Heart right ventricle (tissue), 16 donors: ENCODE measurements at places on chromosomes 16 and 17. TPM values are rescaled to one million over a fixed set of nuclear protein-coding genes. Genes with fewer than 3 reads are reported as not detected.

DNA sequence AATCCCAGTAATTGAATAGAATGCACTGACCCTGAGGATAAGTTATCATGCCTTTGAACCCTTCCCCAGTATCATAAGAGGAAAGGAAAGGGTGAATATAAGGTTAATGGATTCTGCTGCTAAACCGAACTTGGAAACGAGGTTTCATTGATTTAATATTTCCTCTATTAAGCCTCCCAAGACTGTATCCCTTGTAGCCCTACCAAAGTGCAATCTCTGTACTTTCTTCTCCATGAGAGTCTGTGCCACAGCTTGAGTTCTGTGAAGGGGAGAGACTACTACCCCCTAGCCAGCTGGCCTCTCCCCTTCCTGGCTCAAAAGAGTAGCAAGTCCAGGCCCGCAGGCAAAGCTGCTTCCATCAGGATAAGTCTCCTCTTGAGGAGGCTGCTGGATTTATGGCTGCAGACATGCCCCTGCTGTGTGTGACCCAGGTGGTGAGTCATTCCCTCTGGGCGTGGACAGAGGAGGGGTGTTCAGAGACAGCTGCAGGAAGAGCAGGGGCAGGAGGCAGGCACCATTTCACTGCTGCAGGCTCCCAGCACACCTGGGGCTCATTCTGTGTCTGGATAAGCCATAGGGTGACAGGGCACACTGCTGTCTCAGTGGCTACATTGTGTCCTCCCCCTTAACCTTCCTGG, 58.4 kb downstream of the TOM1L2 start:
- peak overlapping the region; percentile 40 for H3K27ac ChIP-seq
- no peak overlapping the region for H3K4me3 ChIP-seq
- H3K27me3 ChIP-seq, result no peaks in the 10 kb centered on the region
- H3K36me3 ChIP-seq, result no peaks in the 10 kb centered on the region

- H3K36me3 ChIP-seq, result no peaks in the 10 kb centered on the region
- H3K4me3 ChIP-seq, result no peak within 1 kb of the TSS
- no peak for DNase-seq
- no peak within 1 kb of the TSS for H3K27ac ChIP-seq
- H3K4me1 ChIP-seq, result peaks cover 11% of the 10 kb centered on the region
Observed at GRCh38 chr17:5035315-5035714, at the start of gene SLC52A1. Gene SLC52A1 (minus strand): TSS chr17:5035426. CDS start chr17:5034606, 820 bp downstream.

GRCh38 chr16:71746442-71747046, 22.0 kb upstream of the PHLPP2 start:
- no peaks in the 10 kb centered on the region for H3K27me3 ChIP-seq
- H3K4me3 ChIP-seq, result no peak overlapping the region
- H3K27ac ChIP-seq, result no peak overlapping the region
- DNase-seq, result no peak
- H3K4me1 ChIP-seq, result no peaks in the 10 kb centered on the region
- H3K36me3 ChIP-seq, result peaks cover 50% of the 10 kb centered on the region

GRCh38 chr17:83117583-83117982, 38.2 kb downstream of the METRNL start:
- H3K27ac ChIP-seq, result no peak overlapping the region
- no peak overlapping the region for H3K4me3 ChIP-seq
- no peak for DNase-seq
- H3K27me3 ChIP-seq, result no peaks in the 10 kb centered on the region
- H3K36me3 ChIP-seq, result no peaks in the 10 kb centered on the region

DNA sequence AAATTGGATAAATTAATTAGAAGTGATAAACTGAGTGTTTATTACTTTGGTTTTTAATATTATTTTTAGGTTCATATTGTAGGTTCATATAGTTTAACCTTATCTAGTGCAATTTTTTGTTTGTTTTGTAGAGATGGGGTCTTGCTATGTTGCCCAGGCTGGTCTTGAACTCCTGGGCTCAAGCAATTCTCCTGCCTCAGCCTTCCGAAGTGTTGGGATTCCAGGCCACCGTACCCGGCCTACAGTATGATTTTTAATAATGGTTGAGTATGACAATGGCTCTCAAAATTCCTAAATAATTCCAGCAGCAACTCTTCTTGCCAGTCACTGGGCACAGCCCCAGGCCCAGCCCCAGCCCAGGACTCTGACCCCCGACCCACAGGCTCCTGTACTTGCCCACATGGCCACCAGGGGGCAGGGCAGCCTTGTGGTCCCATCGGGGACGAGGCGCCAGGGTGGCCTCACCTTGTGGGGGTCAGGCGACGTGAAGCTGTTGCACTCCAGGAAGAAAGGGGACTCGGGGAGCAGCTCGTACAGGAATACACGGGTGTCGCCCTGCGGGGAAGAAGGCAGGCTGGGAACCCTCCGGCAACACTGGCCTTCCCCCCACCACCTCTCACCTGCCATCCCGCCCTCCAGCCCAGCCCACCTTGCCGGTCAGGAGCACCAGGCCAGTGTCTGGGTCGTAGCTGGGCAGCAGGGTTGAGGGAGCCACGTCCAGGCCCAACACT, 7.9 kb upstream of the PAM16 start:
- H3K27me3 ChIP-seq, result no peaks in the 10 kb centered on the region
- H3K4me1 ChIP-seq, result no peaks in the 10 kb centered on the region
- peak; percentile 78 for DNase-seq

DNA sequence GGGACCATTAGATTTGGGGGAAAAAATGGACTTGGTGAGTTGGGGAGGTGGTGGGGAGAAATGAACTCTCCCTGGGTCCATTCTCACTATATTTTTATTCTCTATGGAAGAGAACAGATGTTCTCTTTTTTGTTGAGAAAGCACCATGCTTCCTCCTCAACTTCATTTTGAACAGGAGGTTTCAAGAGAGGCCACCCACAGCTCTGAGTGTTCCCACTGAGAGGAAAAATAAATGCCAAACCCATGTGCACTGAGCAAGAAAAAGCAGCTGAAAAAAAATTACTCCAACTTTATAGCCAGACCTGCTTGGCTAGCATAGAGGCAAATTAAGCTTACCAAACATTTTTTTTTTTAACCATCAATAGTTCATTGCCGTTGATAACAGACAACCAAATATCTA, 883.6 kb downstream of the KCNJ2 start:
- H3K4me1 ChIP-seq, result no peaks in the 10 kb centered on the region
- DNase-seq, result no peak
- H3K4me3 ChIP-seq, result no peak overlapping the region
- H3K36me3 ChIP-seq, result no peaks in the 10 kb centered on the region
- H3K27ac ChIP-seq, result no peak overlapping the region
- H3K27me3 ChIP-seq, result no peaks in the 10 kb centered on the region

DNA sequence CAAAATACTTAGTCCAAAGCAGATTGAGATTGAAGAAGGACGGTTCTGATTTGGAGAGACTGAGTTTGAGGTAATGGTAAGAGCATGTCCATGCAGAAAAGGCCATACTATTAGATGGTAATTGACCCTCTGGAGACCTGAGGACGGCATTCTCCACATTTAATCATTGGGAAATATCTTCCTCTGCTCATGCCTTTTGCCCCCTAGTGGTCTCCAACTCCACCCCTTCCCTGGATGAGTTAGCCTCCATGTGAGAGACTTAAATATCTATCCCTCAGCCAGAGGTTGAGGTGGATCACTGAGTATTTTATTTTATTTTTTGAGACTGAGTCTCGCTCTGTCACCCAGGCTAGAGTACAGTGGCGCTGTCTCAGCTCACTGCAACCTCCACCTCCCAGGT, 10.4 kb upstream of the OR3A1 start:
- H3K4me1 ChIP-seq, result no peaks in the 10 kb centered on the region
- H3K36me3 ChIP-seq, result no peaks in the 10 kb centered on the region
- H3K27me3 ChIP-seq, result no peaks in the 10 kb centered on the region
- DNase-seq, result no peak
- H3K27ac ChIP-seq, result no peak overlapping the region

Gene CNTROB
- 9.6 TPM for total RNA-seq

DNA sequence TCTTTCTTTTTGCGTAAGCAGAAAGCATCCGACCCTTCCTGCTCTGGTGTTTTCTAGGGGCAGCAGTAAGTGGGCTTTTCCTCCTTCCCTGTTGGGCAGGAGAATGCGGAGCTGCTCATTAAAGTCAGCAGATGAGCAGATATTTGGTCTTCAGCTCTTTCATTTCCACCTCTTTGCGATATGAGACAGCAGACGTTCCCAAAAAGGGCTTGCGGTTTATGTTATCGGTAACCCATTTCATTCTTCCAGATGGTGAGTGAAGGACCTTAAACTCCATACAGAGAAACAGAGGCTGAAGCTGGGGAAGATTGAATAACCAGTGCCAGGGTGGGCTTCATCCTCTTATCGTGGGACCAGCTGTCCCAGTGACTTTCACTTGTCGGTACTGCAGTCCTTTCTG, 40.7 kb downstream of the KSR1 start:
- H3K27ac ChIP-seq, result no peak overlapping the region
- no peaks in the 10 kb centered on the region for H3K27me3 ChIP-seq
- no peak for DNase-seq
- H3K36me3 ChIP-seq, result no peaks in the 10 kb centered on the region
- no peak overlapping the region for H3K4me3 ChIP-seq
- H3K4me1 ChIP-seq, result no peaks in the 10 kb centered on the region

Gene FZD2
- total RNA-seq, result 0.92 TPM

Gene TCAP
- total RNA-seq, result 4,679 TPM

- peaks cover 5% of the 10 kb centered on the region for H3K4me1 ChIP-seq
- no peaks in the 10 kb centered on the region for H3K27me3 ChIP-seq
- no peak overlapping the region for H3K27ac ChIP-seq
- H3K4me3 ChIP-seq, result no peak overlapping the region
- no peak for DNase-seq
Observed at GRCh38 chr17:33978889-33979288, 276.2 kb upstream of the CCL2 start.

DNA sequence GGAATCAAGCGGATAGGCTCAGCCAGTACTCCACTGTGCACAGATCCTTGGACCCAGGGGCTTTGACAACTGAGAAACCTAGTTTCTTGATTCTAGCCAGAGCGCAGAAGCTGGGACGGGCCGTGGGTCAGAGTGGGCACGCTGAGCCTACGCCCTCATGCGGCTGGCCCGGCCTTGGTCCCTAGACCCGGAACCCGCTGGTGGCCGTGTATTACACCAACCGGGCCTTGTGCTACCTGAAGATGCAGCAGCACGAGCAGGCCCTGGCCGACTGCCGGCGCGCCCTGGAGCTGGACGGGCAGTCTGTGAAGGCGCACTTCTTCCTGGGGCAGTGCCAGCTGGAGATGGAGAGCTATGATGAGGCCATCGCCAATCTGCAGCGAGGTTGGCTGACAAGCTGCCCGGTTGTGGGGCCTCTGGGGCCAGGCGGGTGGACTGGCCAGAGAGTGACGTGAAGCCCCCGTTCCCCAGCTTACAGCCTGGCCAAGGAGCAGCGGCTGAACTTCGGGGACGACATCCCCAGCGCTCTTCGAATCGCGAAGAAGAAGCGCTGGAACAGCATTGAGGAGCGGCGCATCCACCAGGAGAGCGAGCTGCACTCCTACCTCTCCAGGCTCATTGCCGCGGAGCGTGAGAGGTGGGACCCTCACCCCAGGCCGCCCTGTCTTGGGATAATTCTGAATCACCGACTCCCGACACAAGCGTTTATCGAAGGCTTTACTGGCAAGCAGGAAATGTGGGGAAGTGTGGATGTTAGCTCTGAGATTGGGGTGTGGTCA, 946 bp downstream of the STUB1 start:
- peak overlapping the region; percentile 99 for H3K27ac ChIP-seq
- H3K4me1 ChIP-seq, result peaks cover 33% of the 10 kb centered on the region
- H3K27me3 ChIP-seq, result peaks cover 11% of the 10 kb centered on the region

GRCh38 chr17:4616476-4616875, 25.0 kb downstream of the ALOX15 start:
- no peaks in the 10 kb centered on the region for H3K4me1 ChIP-seq
- no peaks in the 10 kb centered on the region for H3K36me3 ChIP-seq
- DNase-seq, result no peak
- no peak overlapping the region for H3K27ac ChIP-seq

Gene ADAD2
- not detected for total RNA-seq

GRCh38 chr16:53905028-53905427, 201.1 kb downstream of the FTO start:
- no peaks in the 10 kb centered on the region for H3K27me3 ChIP-seq
- H3K4me3 ChIP-seq, result no peak overlapping the region
- no peak for DNase-seq

DNA sequence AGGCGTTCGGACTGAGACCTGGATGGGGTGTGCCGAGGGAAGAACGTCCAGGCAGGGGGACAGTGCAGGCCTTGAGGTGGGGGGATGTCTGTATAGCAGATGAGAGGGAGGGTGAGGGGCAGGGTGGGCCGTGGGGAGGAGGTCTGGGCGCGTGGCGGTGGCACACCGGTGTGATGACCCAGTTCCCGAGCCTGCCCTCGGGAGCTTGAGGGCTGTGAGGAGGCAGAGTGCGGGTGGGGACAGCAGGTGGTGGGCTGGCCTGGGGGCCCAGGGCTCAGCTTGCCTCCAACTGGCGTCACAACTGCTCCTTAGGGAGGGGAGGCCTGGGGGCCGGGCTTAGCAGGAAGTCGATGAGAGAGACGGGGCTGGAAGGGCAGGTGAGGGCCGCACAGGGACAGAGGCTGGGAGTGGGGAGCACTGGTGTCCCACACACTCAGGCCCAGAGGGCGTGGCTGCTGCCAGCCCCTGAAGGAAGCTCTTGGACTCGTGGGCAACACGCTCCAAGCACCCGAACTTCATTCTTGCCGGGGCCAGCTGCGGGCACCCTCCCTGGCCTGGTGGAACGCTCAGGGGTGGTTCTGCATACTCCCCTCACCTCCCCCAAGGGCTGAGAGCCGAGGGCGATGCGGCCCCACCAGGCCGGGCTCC, 6.5 kb downstream of the CACNA1H start:
- H3K36me3 ChIP-seq, result no peaks in the 10 kb centered on the region

Gene PRSS27
- total RNA-seq, result 0.40 TPM

Gene EFCAB13
- 2.8 TPM for total RNA-seq

GRCh38 chr17:73269329-73269615, 7.6 kb upstream of the CPSF4L start:
- no peak for DNase-seq
- no peaks in the 10 kb centered on the region for H3K27me3 ChIP-seq
- no peaks in the 10 kb centered on the region for H3K4me1 ChIP-seq
- no peaks in the 10 kb centered on the region for H3K36me3 ChIP-seq
- H3K27ac ChIP-seq, result no peak overlapping the region

DNA sequence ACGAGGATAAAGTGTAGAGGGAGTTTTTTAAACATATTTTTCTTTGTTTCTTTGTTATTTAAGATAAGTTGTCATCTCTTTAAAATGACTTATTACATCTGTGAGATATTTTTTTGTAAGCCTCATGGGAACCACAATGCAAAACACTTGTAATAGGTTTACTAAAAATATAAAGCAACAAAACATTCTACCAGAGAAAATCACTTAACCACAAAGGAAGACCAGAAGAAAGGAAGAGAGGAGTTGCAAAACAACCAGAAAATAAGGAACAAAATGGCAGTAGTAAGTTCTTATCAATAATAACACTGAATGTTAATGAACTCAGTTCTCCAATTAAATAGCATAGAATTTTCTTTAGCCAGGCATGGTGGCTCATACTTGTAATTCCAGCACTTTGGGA, 22.9 kb downstream of the DHRS7B start:
- no peaks in the 10 kb centered on the region for H3K36me3 ChIP-seq
- no peak overlapping the region for H3K27ac ChIP-seq
- H3K4me3 ChIP-seq, result no peak overlapping the region
- H3K4me1 ChIP-seq, result peaks cover 8% of the 10 kb centered on the region
- H3K27me3 ChIP-seq, result no peaks in the 10 kb centered on the region
- DNase-seq, result no peak

GRCh38 chr16:50719401-50720337, 22.2 kb upstream of the CYLD start:
- no peaks in the 10 kb centered on the region for H3K36me3 ChIP-seq
- no peaks in the 10 kb centered on the region for H3K4me1 ChIP-seq
- no peak for DNase-seq
- no peak overlapping the region for H3K4me3 ChIP-seq

Gene RGS11
- 13.1 TPM for total RNA-seq

Gene MRPS23
- total RNA-seq, result 93.9 TPM

Gene CDRT15L2
- total RNA-seq, result not detected
